Astrocyte of the spinal cord (primary cell): ENCODE measurements at places on chromosomes 7 and 10.

DNA sequence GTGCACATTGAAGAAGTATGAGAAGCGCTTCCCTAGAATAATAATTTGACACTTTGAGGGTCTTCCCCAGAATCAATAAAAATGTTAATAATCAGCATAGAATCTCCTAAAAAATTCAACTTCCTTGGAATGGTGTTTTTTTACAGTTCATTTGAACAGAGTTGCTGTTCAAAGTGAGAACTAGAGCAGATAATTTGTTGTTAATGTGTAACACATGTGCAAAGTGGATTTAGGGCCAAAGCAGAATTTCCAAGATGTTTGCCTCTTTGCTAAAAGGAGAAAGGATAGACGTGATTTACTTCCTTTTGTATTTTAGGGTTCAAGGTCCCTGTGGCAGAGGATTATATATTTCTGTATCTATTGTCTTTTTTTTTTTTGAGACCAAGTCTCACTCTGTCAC lies 73.8 kb downstream of the ZNF277 start:
- no peak for DNase-seq

- DNase-seq: no peak
These were observed 6.3 kb downstream of the PLEKHA8 start for GRCh38 chr7:30034501-30034900.

DNA sequence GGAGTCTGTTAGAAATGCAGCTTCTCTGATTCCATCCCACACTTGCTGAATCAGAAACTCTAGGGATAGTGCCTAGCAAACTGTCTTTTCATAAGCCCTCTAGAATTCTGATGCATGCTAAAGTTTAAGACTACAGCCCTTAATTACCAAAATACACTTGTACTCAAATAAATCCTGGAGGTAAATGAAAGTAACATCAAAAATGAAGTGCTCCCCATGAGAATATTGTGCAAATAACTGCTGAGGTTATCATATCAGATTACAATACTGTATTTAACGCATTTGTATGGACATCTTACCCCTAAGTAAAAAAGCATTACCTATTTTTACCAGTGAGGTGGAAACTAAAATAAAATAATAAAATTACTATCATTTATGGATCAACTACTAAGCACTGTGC lies 104.7 kb downstream of the CHCHD3 start:
- no peak for DNase-seq

- peak; percentile 56 for DNase-seq
These were observed 490 bp downstream of the CADPS2 start for GRCh38 chr7:122885583-122886356.

- DNase-seq: no peak
These were observed 223.2 kb downstream of the MAD1L1 start for GRCh38 chr7:2009541-2010001.

- DNase-seq: no peak
These were observed 244.4 kb upstream of the SLC26A5 start for GRCh38 chr7:103690242-103690974.

- no peak for DNase-seq
These were observed 94.0 kb downstream of the GRK5 start for GRCh38 chr10:119301397-119301796.

DNA sequence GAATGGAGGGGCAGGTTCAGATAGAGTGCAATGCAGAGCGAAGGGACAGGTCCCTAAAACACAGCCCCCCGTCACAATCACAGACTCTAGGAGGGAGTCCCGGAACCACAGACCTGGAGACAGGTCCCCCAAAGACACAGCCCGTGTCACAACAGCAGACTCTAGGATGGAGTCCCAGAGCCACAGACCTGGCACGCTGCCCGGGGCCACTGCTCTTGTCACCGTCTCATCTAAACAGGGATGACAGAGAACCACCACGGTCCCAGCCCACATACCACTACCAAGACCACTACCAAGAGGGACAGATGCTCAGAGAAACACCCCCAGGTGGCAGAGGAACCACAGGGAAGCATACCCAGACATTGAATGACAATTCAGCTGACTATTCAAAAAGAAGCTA lies 183.9 kb downstream of the TCERG1L start:
- DNase-seq: no peak

- no peak for DNase-seq
These were observed 44.0 kb upstream of the COL1A2 start for GRCh38 chr7:94350734-94351133.

GRCh38 chr7:130917669-130918128 lies 183.7 kb upstream of the KLF14 start:
- peak; percentile 73 for DNase-seq
